Activated CD4-positive, CD25-positive, alpha-beta regulatory T cell (primary cell): ENCODE measurements at places on chromosomes 2 and 18.

DNA sequence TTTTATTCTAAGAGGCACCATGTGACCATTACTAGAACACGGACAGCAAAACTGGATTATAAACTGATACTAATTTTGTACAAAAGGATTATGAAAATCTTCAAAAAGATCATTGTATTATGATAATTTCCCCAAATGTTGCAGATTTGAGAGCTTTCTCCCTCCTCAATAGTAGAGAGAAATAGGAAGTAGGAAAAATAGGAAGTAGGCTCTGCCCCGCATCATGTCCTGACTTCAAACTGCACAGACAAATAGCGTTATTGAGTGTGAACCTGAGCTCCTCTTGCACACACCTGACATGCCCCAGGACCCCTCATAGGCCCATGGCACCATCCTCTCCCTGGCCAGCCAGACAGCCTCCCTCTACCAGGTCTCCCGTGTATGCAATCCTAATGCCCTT lies 25.4 kb downstream of the CHRNA1 start:
- no peak for DNase-seq

DNA sequence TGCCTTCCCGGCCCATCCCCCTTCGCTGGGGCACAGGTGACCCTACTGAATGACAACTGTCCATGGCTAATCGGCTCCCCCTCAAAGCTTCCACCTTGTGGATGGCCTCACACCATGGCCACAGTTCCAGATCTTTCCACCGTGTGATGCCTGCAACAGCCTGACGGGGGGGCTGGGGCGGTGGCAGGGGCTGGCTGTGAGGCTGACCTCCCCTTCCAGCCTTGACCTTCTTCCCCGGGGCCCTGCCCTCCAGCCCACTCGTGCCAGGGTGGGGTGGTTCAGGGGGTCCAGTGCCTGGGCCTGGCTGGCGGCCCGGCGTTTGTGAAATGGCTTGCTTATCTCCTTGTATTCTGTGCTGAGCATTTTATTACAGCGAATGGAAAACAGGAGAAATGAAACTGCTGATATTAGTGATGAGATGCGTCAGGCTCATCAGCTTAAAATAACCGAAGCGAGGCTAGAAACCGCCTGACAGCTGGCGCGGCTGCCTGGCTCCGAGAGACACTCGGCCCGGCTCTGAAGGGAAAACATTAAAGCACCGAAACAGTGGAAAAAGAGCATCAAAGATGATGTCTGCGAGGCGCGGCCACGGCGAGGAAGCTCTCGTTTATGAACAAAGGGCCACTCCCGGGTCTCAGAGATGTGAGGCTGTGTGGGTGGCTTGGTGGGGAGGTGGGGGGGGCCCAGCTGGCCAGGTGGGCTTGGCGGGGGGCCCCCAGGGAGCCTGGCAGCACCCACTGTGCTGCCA lies 916 bp upstream of the PDCD1 start:
- peak; percentile 47 for DNase-seq

GRCh38 chr2:156383798-156384197 lies 51.3 kb upstream of the NR4A2 start:
- no peak for DNase-seq

GRCh38 chr2:160407393-160408172 lies 86.0 kb downstream of the RBMS1 start:
- DNase-seq: peak; percentile 20

DNA sequence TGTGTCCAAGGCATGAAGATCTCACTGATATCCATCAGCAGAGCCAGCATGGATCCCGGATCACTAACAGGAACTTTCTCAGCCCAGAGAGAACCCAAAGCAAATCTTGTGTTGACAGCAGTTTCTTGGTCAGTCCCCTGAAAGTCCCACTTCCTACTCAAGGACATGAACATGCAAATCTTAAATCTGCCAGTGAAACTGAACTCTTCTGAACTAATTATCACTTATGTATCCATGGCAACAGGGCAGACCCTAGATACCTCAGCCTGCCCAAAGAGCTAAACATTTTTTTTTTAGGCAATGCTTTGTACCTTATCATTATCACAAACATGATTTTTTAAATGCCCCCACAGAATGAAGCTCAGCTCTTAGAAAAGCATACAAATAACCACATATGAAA lies 127.8 kb upstream of the DDX18 start:
- no peak for DNase-seq

- DNase-seq: no peak
Measured at GRCh38 chr2:239789711-239790110, 235.4 kb downstream of the NDUFA10 start.

DNA sequence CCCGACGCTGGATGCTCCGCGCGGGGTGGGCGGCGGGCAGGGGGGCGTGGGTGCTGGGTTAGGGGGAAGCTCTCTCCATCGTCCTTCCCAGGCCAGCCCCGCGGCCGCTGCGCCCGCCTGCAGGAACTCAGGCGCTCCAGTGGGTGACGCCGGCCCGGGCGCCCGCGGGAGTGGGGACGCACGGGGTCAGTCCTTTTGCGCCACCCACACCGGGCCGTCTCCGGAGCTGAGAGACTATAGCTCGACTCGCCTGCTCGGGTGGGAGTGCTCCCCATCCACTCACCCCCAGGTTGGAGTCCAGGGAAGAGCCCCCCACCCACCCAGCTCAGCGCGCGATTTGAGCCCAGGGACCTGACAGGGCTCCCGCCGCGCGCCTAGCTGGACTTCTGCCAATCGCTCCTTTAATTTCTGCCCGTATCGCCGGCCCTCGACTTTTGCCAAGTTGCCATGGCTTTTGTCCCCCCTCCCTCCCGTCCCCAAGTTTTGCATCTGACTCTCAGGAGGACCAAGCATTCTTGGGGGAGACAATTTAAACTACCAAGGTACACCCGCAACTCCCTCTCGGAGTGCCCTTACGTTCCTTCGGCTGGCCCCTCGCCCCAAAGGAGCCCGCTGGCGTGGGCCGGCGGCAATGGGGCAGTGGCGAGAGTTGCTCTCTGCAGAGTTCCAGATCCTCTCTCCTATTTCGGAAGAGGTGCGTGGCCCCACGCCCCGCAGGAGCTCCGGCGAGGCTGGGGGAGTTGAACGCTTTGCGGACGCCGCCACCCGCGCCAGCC lies 205.8 kb upstream of the SMAD2 start:
- DNase-seq: no peak

DNA sequence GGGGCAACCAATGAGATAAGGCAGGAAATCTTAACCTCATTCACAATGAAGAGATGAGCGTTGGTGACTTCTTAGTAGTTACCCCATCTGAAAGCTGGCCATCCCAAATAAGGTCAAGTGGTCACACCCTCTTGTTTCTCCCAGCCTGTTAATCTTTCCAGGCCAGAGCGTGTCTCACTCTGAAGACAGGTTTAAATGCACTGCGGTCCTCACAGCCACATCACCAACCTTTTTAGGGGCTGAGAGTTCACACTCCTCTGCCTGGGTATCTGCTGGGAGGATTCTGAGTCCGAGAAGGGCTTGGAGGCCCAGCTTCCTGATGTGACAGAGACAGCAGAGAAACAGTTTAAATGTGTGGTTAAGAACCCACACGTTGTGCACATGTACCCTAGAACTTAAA lies 13.3 kb upstream of the CNGA3 start:
- no peak for DNase-seq

- peak; percentile 16 for DNase-seq
Measured at GRCh38 chr2:223944166-223944702, 901 bp downstream of the WDFY1 start.

- no peak for DNase-seq
Measured at GRCh38 chr2:70479816-70480215, 73.8 kb downstream of the TGFA start.

DNA sequence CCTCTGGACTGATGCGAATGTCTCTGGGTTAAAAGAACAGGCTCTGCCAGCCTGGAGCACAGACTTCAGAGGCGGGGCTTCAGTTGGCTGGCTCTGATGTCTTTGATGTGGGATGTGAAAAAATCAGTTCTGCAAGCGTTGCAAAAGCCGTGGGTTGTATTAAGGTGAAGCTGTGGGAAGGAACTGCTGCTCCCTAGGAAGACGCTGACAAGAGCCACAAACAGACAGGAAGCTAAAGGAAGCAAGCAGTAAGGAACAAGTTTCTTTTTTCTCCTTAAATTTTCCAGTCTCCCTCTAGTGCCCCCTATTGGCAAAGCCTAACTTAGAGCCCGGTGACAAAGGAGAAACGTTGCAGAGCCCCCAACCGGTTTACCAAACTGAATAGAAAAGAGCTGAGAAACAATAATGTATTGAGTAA lies 239.0 kb downstream of the CCDC178 start:
- DNase-seq: no peak

GRCh38 chr2:64853894-64854293 lies 135.3 kb upstream of the SLC1A4 start:
- DNase-seq: no peak

DNA sequence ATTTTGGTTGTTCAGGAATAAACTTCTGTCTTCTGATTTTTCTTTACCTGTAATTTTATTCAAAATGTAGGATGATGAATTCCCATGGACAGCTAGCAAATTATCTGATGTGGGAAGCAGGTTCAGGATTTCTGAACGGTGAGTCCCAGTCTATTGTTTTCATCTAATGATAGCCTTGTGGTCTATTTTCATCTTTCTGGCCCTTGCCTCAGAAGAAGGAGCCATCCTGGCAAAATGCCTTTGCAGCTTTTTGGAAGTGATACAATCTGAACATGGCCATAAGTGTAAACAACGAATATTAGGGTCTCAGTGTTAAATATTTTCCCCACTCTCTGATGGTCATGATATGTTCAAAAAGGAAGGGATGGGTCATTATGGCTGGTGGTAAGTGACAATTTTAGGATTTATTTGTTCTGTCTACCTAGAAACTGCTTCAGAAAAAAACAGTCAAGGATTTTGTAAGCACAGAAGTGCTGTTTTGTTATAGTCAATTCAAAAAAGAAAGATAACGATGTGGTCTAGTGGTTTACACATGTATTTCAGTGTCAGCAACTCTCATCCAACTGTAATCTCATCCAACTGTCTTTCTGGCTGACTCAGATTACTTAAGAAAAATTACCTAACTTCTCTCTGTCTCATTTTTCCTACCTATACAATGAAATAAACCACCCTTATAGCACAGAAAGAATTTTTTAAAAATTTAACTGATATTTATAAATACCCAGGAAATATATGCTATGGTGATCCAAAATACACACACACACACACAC lies 272.6 kb upstream of the ERBB4 start:
- DNase-seq: no peak

DNA sequence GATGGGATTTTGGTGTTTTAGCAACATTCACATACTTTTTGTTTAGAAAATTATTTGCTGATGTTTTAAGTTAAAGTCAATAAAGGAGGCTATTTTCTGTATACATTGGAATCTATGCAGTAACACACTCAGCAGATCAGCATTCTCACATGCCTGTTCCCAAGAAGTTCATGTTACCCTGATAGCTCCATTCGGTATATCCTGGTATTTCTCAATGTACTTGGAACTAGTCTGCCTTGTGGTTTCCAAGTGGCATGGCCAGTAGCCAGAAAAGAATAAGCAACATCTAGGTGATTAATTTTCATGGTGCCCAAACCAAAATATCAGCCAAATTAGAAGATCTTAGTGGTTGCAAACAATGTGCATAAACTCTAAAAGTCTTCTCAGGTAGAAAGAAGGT lies 5.2 kb upstream of the NCAPH start:
- DNase-seq: no peak
